ENCODE measurements at places on chromosomes 7 and 10.
A peak's percentile ranks its signal among the peaks of the same experiment; 100 is the strongest.

DNA sequence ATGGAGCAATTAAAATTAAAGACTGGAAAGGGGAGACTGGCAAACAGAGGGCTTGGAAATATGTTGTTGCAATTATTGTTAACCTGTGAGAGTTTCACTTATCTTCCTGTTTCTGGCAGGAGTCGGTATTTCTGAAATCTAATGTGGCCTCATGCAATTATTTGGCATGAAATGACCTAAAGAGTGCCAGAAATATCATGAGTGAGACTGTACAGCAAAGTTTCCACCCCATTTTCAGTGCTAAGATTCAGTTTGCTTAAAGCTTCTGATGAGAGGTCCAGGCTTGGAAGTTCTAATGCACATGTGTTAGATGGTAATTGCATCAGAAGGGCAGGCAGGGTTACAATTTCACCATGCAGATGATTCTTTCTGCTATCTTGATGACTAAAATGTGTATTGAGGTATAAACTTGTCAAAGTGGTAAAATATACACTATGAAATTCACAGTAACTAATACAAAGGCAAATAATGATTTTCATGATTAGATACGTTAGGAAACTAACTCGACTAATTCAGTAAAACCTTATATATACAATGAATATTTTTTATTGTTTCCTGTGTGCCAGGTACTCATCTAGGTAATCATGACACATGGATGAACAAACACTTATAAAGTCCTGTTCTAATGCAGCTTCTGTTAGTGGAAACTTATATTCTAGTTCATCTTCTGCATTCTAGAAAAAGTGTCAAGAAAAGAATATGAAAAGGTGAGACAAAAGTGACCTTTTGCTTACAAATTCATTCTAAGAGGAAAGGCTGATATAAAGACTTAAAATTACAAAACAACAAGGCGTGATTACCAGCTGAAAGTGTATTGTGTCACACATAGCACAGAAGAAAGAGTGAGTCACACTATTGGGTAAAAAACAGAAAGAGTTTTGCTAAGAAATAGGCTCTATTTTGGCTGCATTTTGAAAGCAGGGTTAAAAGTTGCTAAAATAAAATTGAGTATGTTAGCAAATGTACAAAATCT, 533.4 kb upstream of the SEMA3D start:
- no peak for DNase-seq

GRCh38 chr7:42457663-42458062, 220.7 kb upstream of the GLI3 start:
- DNase-seq, result no peak

GRCh38 chr7:100154651-100155491, 3.7 kb downstream of the TRAPPC14 start:
- DNase-seq, result no peak

DNA sequence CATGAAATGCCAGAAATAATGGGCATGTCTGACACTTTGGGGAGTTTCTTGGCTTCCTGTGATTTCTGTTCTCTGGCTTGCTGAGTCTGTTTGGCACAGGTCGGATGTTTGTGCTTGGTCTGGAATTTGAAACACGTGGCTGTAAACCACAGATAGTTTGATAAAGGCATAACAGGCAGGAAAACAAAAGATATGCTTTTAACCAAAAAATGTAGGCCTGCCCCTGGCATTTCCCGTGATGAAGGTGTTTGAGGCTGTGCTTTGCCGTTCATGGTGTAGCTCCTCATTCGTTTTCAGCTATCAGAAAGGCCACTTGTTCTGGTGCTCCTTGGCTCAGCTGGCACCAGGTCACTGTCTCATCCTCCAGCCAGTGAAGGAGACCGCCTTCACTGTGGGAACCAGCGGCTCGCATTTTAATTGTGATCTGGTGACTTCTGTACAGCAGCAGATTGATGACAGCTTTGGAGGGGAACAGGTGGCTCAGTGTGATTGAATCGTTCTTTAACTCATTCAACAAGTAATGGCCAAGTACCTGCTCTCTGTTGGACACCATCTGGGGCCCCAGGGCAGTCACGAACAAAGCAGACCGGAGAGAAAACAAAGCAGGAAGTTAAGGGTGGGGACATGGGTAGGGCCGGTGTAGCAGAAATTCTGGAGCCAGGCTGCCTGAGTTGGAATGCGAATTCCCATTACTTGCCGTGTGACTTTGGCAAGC, 111.5 kb downstream of the CCNY start:
- peak; percentile 62 for DNase-seq

DNA sequence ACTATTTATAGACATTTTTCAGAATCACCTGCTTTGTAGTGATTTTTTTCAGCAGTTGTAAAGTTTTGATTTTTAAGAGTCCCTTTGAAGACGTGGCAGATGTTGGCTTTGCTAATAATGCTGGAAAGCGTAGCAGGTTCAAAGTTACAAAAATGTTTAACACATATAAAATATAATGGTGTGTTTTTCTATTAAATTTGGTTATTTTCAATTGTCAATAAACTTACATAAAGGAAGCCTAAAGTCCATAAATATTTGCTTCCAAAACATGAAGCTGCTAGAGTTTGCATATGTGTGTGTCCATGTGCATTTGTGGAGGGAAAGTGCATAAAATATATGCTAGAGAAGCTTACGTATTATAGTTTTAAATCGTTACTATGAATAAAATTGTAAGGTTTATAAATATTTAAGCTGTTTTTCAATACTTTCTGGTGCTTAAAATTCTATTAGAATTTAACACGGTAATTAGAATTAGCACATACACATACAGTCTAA, 3.7 kb downstream of the MEOX2 start:
- DNase-seq, result no peak

DNA sequence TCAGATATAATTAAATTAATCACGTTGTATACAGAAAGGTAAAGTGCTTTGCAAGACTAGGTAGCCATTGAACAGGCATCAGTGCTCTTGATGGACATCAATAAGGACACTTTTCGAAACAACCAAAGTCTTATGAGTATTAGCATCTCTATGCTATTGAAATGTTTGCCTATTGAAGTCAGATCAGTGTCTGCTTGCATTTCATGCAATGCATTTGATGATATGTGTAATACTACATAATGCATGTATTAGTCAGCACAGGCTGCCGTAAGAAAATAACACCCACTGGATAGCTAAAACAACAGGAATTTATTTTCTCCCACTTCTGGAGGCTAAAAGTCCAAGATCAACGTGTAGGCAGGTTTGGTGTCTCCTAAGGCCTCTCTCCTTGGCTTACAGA, 209.3 kb upstream of the PLXDC2 start:
- DNase-seq, result no peak

DNA sequence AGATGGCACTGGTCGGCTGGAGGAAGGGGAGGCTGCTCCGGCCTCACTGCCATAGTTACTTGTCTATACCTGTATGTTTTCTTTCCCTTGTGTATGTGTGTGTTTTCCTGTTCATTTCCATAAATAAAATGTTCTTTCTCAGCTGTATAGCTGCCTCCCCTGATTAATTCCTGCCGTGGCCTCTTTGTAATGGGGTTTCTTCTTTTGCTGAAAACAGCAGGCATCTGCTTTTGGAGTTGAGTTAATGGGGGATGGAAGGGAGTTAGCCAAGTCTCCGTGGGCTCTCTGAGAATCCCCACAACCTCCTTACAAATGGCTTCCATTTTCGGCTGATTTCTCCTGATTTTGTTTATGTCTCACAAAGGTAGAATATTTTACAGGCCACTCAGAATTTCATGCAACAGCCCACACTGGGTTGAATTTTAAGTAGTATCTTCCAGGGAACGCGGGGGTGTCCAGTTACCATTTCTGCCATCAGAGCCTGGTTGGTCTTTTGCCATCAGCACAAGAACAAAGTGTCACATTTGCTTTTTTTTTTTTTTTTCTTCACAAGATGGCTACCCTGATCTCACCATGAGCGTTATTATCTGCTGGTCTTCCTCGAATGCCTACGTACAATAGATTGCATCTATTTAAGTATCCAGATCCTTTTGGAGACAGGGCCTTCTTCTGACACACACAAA, 88.1 kb upstream of the NRP1 start:
- DNase-seq, result no peak

DNA sequence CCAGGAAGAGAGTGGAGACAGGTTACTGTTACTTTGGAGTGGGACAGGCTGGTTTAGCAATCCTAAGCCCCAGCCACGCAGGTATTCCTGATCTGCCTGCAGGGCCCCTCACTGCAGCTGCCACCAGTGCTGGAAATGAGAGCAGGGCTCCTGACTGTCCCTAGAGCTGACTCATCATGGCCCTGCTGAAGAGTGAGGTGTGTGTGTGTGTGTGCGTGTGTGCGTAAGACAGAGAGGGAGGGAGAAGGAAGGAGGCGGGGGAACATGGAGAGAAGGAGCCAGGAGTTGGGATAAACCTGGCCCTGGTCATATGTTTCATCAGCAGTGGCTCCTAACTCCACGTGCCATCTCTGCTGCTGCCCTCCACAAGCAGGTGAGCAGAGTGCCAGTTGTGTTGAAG, 3.6 kb downstream of the FOXI2 start:
- DNase-seq, result no peak

- no peak for DNase-seq
Measured at GRCh38 chr10:3110782-3111620, 43.7 kb downstream of the PFKP start.

DNA sequence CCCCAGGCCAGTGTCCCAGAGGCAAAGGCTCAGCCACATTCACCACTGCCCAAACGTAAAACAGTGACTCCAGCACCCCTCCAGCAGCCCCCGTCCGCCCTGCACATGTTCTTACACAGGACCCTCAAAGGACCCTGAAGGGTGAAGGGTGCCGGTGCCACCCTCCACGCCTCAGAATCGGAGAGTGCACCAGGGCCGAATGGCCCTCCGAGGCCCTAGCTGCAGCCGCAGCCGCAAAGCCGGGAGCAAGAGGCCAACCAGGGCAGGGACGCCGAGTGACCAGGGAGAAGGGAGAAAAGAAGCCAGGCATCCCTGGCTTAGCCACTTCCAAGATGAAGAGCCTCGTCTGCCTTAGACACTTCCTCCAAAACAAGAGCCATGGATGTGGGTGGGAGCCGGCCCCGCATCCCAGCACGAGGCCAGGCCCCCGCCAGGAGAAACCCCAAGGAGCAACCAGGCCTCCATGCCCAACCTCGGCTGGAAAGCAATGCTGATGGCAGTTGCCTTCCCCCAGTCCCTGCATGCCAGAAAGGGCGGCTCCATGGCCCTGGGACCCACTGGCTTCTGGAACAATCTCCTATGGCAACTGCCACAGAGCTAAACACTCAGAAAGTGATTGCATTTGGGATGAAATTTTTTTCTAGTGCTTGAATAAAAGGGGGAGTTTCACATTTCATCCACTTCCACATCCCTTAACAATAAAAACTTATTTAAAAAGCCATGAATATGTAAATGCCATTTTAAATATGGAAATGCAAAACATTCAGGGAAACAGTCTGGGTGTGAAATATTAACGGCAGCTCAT, 92.3 kb downstream of the MAD1L1 start:
- DNase-seq, result no peak

DNA sequence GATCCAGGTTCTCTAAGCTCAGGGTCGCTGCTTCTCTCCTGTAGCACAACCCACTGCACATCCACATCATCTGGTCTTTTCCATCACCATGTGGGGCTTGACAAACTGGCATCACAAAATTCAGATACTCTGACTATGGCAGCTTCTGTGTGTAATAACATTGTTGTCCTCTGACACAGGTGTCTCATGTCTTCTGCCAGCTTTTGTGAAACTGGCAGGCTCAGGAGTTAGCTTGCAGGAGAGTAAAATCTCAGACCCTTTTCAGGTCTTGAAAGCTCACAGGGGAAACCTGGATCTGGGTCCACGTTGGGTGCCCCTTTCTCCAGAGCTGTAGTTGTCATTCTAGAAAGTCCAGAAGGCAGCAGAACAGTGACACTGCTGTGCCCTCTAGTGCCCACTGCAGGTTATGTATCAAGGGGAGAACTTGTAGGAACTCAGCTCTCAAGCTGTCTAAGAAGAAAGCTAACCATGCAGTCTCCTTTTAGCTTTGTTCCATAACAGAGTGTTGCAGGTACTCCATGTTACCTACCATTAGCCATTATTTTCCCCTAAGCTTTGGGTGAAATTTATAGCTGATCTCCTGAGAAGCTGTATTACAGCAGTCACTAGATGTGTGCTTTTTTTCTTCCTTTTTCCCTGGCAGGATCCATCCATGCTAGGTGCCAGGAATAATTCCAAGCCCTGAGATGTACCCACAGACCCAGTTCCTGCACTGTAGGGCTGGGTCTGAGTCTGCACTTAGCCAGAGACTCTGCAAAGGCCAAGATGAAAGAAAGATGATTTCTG, 102.7 kb downstream of the ZNF248 start:
- no peak for DNase-seq

DNA sequence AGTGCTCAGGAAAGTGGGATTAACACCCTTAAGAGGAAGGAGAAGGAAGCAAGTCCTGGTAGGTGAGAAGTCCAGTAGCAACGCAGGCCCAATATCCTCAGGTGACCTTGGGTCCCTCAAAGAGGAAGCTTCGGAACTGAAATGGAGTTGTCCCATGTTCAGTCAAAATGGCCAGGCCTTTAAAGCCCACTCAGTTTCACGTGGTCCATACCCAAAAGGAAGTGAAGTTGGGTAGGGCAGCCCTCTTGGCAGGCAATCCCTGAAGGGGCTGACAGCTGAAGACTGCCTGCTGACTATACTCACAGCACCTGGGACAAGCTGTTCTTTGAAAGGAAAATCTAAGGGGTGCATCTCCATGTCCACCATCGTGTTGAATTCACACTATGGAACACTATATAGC, 3.0 kb downstream of the GSAP start:
- DNase-seq, result no peak

DNA sequence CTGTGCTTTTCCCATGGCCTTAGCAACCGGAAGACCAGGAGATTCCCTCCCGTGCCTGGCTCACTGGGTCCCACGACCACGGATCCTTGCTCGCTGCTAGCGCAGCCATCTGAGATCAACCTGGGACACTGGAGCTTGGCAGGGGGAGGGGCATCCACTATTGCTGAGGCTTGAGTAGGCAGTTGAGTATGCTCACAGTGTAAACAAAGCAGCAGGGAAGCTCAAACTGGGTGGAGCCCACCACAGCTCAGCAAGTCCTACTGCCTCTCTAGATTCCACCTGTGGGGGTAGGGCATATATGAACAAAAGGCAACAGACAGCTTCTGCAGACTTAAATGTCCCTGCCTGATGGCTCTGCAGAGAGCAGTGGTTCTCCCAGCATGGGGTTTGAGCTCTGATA, 697.0 kb downstream of the SORCS1 start:
- no peak for DNase-seq

DNA sequence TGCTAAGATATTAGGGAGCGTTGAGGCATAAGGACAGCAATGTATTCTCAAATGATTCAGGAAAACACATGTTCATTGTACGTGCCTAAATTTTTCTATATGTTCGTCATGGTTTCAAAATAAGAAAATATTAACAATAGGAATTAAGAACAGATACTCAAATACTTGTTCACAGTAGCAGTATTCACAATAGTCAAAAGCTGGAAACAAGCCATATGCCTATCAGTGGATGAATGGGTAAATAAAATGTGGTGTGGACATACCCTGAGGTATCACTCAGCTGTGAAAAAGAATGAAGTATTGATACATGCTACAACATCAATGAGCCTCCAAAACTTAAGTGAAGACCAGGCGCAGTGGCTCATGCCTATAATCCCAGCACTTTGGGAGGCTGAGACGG, 84.7 kb upstream of the PTER start:
- no peak for DNase-seq
